ENCODE measurements at places on chromosomes 2 and 18.

- DNase-seq: no peak
These were observed 32.1 kb downstream of the GKN2 start for GRCh38 chr2:68920481-68921170.

DNA sequence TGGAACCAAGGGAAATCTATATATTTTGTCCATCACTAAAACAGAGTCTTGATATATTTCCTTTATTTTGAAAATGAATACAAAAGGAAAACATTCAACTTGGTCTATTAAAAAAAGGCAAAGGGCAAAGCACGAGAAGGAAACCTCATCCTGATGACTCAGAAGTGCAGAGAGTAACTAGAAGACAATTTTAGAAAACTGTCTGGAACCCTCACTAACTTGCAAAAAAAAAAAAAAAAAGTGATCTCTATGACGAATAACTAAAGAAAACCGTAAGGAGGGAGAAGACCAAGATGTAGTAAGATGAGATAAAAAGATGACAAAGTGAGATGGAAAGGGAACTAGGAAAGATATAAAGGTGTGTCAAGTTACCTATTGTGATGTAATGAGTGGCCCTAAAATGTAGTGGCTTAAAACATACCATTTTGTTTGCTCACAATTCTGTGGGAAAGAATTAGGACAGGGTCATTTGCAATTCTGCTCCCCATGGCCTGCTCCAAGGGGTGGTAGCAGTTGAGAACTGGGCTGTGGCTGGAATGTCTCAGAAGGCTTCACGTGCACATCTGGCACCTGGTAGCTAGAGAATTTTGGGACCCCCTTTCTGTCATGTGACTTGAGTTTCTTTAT is 303.0 kb downstream of the DYSF start:
- DNase-seq: no peak

DNA sequence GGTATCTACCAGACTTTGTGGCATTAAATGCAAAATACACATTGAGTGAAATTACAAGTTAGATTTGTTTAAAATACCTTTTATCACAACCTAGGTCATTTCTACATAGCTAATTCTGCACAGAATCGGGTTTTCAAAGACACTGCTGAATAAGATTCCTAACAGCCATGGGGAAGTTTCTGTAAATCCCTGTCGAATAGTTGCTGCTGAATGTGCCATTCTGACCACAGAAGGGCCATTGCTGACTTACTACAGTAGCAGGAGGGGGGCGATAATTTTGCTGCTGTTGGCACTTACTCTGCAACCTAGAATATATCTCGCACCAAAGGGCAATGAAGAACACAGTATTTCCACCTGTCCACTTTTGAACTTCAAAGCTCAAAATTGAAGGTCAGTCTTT is 232.8 kb downstream of the TCF4 start:
- no peak for DNase-seq

GRCh38 chr18:79496237-79496977 is 100.7 kb downstream of the NFATC1 start:
- no peak for DNase-seq

DNA sequence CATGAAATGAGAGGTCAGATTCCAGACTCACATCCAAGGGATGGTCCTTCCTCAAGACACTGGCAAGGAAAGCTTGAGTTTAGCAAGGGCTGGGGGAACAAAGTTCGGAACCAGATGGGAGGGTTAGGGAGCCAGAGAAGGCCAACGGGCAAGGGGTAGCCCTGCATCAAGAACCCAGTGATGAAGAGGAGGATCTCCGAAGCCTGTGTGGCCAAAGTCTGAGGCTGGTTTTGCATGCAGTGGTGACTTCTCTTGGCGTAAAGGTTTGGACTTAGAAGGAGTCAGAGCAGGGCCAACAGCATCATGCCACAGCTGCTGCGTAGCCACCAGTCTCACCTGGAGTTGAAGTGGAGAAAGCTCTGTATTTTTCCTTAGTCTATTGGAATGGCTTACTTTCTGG is 123.5 kb upstream of the ALPP start:
- DNase-seq: no peak

DNA sequence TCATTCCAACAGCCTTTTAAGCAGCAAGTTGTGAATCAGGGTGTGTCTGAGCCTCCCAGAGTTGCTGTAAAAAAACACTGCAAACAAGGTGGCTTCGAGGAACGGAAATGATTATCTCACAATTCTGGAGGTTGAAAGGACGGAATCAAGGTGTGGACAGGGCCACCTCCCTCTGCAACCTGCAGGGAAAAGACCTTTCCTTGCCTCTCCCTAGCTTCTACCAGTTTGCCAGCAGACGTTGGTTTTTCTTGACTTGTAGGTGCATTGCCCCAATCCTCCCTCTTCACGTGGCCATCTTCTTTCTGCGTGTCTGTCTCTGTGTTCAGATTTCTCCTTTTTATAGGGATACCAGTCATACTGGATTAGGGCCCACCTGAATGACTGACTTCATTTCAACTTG is 24.8 kb upstream of the TMEM131 start:
- no peak for DNase-seq

GRCh38 chr2:119574108-119574815 is 30.0 kb downstream of the CFAP221 start:
- no peak for DNase-seq

DNA sequence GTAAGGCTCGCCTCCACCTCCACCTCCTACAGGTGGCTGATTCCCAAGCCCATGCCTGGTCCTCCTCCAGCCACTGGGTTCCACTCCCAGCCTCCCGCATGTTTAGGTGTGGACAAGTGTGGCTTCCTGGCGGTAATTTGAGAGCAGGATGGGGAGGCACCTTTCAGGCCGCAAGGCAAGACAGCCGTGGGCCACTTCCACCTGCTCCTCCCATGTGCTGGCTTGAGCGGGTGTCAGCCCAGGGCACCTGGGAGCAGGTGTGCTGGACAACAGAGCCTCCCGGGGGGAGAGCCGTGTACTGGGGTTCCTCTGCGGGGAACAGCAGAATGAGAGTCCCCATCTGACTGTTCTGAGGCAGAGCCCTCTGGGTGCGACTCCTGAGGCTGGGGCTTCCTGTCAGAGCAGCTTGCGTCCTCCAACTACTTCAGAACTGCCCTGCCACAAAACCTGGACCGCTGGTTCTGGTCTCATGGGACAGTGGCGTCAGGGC is 83.9 kb downstream of the TPO start:
- DNase-seq: no peak

DNA sequence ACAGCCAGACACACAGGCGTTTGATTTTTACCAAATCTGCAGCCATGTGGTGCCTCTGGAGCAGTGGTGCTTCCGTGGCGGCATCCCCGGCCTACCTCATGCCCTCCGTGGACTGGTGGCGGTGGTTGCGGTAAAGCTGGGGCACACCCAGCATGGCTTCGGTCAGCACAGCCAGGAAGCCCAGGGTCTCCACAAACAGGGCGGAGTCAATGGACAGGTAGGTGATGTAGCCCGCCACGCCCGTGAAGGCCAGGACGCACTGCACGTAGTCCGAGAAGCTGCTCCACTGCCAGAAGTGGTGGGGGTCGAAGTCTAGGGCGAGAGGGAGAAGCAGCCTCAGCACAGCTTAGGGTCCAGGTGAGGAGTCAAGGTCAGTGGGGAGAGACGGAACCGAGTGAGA is 32.4 kb downstream of the SLC66A2 start:
- no peak for DNase-seq

- DNase-seq: no peak
These were observed 387.0 kb upstream of the CDH19 start for GRCh38 chr18:66990909-66991308.

GRCh38 chr2:27271631-27272340 is 3.4 kb upstream of the DNAJC5G start:
- no peak for DNase-seq

DNA sequence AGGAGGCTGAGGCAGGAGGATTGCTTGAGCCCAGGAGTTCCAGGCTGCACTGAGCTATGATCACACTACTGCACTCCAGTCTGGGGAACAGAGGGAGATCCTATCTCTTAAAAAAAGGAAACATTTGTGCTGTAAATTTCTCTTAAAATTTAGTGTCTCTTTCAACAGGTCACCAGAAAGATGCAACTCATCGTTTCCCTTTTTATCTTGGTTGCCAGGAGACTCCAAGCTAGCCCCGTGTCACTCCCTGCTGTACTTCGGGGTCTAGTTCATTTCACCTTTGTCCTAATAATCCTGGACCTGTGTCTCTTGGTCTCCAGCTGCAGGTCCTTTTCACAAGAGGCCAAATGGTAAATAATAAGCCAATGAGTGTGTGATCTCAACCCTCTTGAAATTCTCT is 7.1 kb downstream of the HS1BP3 start:
- DNase-seq: no peak

DNA sequence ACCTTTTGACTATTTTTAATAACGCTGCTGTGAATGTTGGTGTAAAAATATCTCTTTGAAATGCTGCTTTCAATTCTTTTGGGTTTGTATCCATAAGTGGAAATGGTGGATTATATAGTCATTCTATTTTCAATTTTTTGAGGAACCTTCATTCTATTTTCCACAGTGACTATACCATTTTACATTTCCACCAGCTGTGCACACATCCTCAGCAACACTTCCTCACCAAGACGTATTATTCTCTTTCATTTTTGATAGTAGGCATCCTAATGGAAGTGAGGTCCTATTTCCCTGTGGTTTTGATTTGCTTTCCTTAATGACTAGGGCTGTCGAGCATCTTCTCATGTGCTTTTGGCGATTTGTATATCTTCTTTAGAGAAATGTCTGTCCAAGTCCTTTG is 14.8 kb downstream of the CASP10 start:
- DNase-seq: no peak

GRCh38 chr18:63820694-63821093 is 45.5 kb downstream of the SERPINB7 start:
- DNase-seq: no peak
